Dermis microvascular lymphatic vessel endothelial cell (primary cell): ENCODE measurements at places on chromosomes 7 and 10. TPM values are rescaled to one million over a fixed set of nuclear protein-coding genes. Genes with fewer than 3 reads are reported as not detected.

GRCh38 chr7:87479951-87480350 lies 4.5 kb upstream of the ABCB4 start:
- DNase-seq = no peak

DNA sequence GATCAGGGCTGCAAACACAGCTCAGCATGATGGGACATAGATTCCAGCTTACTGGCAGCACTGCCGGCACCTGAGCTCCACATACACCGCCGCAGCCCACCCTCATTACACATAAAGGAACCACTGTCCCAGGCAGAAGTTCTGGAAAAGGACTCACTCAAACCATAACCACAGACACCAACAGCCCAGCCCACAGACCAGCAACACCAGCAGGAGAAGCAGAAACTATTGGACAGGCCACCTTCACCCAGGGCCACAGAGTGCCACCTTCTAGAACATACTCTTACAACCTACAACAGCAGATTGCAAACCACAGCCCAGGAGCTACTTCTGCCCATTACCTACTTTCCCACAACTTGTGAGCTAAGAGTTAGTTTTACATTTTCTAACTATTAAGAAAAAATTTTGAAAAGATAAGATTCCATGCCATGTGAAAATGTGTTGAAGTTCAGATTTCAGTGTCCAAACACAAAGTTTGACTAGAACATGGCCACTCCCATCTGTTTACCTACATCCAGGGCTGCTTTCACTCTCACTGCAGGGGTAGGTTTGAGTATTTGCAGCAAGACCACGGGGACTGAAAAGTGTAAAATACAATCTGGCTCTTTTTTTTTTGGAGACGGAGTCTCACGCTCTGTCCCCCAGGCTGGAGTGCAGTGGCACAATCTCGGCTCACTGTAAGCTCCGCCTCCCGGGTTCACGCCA lies 153.0 kb downstream of the TNS3 start:
- no peak for DNase-seq

The GPR37 gene
- 0.13 TPM in 2 replicates for total RNA-seq

The FAM237B gene
- not detected in 2 replicates for total RNA-seq

The DNA2 gene
- total RNA-seq = 3.7 and 8.9 TPM in 2 replicates

The TECTB gene
- not detected in 2 replicates for total RNA-seq
